ENCODE measurements at places on chromosomes 3 and 15.

GRCh38 chr3:125267460-125267859, 54.9 kb upstream of the SLC12A8 start:
- DNase-seq = no peak

- DNase-seq = no peak
Measured at GRCh38 chr3:144032531-144033239, 61.1 kb downstream of the DIPK2A start.

DNA sequence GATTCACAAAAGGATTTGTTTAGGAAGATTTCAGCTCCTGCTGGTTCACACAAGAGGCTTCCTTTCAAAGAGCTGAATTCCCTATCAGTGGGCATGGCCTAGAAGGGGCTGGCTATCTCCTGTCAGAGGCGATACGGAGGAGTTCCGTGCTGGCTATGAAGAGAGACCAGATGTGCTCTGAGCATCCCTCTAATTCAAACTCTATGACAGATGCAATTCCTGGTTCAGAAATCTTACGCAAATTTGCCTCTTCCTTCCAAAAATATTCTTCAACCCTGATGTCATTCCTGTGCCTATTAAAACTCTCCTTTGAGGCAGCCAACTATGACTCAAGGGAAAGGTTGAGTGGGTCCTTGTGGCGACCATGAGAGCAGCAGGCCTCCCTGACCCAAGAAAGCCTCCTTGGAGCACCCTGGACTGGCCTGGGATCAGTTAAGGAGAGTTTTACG, 139.3 kb upstream of the HES1 start:
- no peak for DNase-seq

GRCh38 chr15:69830876-69831275, 266.8 kb downstream of the TLE3 start:
- no peak for DNase-seq

DNA sequence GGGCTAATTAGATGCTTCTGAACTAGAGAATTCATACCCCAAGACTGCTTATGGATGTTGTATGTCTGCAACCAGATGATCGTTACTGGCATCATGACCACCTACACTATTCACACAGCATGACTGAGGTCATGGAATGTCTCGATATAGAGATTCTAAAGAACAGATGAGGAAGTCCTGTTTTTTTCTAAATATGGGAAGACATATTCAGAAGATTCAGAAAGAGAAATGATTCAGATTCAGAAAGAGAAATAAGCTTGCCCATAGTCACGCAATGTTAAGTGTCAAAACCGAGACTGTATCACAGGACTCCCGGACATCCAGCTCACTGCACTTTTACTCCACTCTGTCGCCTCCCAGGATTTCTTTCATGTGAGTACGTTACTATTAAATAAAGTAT, 136.2 kb downstream of the TPRG1 start:
- no peak for DNase-seq

DNA sequence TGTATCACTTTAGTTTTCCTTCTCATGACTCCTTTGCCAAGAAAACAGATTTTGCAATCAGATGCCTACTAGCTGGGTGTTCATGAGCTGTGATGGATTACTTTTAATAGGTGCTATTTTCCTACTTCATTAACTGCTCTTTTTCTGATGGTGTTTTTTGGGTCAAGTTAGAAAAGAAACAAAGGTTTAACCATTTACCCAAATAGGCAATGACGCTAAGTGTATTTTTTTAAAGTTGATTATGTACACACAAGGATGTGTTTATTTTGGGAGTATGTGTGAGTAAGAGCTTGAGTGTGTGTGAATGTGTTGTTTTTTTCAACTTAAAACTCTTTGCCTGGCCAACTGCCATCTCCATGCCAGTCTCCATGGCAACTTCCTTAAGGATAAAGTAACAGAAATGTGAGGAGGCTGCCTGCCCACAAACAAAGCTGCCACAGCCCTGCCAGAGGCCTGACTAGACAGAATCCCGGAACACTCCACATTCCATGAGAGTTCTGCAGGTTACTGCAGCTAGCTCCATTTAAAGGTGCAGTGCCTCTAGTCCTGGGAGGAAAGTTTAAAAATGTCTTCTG, 215.6 kb upstream of the RBMS3 start:
- no peak for DNase-seq

- DNase-seq = no peak
Measured at GRCh38 chr3:151301787-151302186, 14.8 kb downstream of the GPR87 start.

- no peak for DNase-seq
Measured at GRCh38 chr3:138078901-138079344, 36.5 kb downstream of the DZIP1L start.

GRCh38 chr3:133663569-133664313, 2.0 kb upstream of the TOPBP1 start:
- DNase-seq = peak; percentile 92

DNA sequence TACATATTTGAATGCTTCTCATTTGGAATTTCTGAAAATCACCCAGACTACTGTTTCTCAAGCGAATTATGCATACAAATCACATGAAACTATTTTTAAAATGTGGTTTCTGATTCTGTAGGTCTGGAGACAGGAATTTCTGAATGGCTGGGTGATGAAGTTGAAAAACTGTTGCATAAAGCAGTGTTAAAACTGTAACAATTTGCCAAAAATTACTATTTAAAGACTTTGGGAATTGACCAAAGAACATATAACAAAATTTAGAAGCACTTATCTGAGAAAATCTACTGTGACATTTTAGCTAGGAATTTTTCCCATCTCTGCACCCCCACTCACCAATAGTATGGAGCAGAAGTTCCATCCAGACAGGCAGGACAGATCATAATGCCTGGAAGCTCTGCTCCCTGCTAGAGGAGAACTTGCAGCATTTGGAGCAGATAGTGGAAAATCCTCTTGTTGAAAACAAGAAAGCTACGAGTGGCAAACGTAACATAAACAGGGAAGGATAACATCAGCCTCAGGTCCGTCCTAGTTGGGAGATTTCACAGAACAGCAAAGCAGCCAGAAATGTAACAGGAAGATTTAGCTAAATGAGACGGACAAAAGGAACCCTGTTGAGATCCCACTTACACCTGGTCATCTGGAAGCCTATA, 132.3 kb upstream of the MCTP2 start:
- no peak for DNase-seq

GRCh38 chr3:195162033-195162669, 108.8 kb downstream of the XXYLT1 start:
- DNase-seq = no peak

DNA sequence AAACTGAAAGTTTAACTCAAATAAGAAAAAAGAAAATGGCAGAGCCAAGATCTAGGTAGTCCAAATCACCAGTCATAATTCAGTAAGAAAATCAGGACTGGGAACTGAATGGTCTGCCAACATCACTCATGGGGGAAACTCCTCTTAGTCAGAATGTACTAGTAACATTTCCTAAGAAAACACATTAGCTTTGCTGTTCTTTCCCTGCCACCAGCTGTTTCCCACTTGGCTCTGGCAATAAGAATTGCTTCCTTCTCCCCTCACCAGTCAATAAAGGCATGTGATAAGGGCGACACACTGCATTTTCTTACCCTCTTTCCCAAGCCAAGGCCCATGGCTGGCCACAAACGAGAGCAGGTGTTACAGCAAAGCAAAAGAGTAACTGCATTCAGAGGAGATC, 46.1 kb downstream of the PIK3R4 start:
- DNase-seq = no peak

DNA sequence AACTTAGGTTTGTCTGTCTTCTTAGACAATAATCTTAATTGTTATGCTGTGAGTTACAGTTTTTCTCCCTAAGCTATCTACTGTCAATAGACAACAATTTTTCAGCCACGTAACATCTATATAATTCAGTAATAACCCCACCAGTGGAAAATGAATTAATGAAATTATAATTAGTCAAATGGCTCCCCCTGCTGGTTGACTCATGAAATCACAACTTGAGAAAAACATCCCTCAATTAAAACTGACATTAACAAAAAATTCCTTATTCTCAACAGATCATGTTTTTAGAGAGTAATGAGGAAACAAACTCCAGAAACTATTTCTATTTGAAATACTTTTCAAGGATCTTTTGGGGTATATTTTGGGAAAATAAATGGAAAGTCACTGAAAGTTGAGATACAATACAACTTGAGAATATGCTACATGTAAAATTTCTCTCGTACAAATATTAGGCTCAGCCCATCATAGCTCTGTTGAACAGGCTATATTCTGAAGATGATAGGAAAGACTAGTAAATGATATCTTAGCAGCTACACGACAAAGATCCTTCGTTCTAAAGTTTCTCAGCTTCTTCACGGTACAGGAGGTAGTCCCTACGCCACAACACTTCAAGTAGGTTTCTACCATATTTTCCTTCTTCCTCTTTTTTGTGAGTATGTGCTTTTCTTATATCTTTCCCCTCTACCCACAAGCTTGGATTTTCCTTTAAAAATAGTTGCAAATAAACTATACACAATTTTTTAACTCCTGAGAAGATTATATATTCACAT, 20.7 kb downstream of the PPP1R2 start:
- peak; percentile 60 for DNase-seq

GRCh38 chr15:81336568-81336967, 12.6 kb upstream of the STARD5 start:
- peak; percentile 69 for DNase-seq

DNA sequence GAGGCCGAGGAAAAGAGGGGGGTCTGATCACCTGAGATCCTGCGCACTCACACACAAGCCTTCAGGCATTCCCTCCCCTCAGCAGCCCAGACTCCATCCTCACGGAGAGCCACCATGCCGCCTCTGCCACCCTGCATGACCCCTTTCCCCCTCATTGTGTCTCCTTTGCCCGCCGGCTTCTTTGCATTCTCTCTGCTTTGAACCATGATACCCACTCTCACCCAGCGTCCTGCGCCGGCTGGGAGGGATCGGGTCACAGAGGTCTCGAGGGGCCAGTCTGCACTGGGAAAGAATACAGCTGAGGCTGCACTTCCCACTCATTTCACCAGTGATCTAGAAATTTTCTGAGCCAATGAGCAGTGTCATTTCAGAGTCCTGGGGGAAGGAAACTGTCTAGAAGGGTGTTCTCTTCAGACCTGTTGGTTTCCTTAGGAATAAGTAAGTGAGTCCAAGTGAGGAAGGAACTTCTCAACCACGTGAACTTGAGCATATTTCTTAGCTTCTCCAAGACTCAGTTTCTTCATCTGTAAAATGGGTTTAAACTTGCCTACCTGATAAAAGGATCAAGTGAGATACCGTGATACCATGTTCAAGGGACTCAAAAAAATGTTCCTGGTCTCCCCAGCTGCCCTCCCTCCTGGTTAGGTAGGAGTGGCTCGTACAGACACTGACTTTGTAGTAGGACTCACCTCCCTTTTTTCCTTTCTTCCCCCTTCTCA, 96.7 kb downstream of the TOP2B start:
- no peak for DNase-seq

DNA sequence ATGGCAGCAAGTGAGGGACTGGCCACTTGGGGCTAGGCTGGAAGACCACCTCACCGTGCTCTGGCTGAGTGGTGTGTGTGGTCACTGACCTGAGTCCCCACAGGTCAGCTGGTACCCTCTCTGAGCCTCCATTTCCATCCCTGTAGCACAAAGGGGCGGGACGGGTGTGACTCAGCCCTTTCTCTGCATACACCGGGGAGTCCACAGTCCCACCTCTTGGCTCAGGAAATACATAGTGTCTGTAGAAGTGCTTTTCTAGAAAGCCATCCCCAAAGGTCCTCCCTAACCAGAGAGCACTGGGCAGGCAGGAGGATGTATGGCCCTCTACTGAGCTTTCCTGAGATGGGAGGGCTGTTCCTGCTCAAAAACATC, 27.2 kb downstream of the WNT7A start:
- DNase-seq = no peak

DNA sequence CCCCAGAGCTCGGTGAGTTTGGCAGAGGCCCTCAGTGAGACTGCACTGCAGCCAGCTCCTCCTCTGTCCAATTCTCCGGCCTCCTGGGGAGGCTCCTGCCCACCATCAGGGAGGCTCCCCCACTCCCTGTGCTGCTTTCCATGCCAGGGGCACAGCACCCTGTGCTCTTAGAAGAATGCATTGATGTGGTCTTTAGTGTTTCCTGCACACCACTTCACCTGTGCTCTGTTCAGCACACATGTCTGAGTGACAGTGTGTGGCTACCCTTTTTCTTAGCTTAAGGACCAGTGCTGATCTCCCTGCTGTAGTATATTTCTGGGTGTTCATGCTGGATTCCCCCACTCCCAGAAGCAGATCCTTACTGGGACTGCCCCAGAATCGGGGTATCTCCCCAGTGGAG, 36.2 kb upstream of the PRR20G start:
- no peak for DNase-seq

GRCh38 chr3:119352034-119352609, 57.9 kb downstream of the ARHGAP31 start:
- no peak for DNase-seq

- DNase-seq = no peak
Measured at GRCh38 chr15:81282911-81283310, 41.0 kb downstream of the STARD5 start.

- no peak for DNase-seq
Measured at GRCh38 chr3:114406286-114406685, 112.5 kb downstream of the TIGIT start.

DNA sequence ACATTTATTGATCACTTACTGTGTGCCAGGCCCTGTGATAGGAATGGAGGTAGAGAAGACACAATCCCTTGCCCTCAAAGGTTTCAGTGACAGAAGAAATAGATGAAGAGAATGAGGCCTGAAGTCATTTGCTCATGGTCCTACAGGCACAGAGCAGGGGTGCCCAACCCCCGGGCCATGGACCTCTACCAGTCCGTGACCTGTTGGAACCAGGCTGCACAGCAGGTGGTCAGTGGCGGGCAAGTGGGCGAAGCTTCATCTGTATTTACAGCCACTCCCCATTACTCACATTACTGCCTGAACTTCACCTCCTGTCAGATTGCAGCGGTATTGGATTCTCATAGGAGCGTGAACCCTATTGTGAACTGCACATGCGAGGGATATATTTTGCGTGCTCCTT, 480.3 kb downstream of the LPP start:
- DNase-seq = no peak

All from NCI-H526 (cell line).